ENCODE measurements at places on chromosomes 6 and 20.
A peak's percentile ranks its signal among the peaks of the same experiment; 100 is the strongest.

- DNase-seq, result peak; percentile 64
These were observed 32.0 kb downstream of the POM121L2 start for GRCh38 chr6:27280064-27280539.

DNA sequence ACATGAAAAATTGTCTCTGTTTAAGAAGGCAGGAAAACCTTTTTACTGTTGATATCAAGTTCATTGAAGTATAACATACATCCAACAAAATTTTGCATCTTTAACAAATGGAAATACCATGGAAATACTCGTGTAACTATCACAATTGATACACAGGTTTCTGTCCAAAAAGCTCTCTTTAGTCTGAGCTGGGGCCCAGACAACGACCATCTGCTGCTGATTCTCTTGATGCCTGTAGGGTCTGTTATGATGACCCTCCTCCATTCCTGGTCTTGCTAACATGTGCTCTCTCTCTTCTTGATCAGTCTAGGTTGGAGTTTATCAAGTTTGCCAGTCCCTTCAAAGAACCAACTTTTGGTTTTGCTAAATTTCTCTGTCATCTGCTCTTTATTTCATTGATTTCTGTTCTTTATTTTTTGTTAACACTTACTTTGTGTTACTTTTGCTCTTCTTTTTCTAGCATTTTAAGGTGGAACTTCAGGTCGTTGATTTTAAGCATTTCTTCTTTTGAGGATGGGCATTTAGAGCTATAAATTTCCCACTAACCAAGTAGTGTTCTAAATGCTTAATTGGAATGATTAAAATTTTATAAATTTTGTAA, 116.8 kb downstream of the PSMB1 start:
- DNase-seq, result no peak

DNA sequence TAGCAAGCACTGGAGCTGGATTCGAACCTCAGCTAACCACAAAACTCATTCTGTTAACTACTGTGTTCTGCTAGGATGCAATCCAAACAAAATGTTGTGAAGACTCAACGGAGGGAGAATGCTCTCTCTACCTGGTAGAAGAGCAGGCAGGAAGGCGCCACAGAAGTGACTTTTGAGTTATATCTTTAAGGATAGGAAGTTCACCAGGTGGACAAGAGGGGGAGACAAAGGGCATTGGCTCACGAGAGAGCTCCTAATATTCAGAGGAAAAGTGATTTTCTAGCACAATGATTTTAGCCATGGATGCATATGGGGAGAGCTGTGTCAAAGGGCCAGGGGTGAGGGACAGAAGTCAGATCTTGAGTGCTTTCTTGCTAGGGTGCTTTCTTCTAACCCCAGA, 108.4 kb upstream of the MAFB start:
- DNase-seq, result peak; percentile 31

DNA sequence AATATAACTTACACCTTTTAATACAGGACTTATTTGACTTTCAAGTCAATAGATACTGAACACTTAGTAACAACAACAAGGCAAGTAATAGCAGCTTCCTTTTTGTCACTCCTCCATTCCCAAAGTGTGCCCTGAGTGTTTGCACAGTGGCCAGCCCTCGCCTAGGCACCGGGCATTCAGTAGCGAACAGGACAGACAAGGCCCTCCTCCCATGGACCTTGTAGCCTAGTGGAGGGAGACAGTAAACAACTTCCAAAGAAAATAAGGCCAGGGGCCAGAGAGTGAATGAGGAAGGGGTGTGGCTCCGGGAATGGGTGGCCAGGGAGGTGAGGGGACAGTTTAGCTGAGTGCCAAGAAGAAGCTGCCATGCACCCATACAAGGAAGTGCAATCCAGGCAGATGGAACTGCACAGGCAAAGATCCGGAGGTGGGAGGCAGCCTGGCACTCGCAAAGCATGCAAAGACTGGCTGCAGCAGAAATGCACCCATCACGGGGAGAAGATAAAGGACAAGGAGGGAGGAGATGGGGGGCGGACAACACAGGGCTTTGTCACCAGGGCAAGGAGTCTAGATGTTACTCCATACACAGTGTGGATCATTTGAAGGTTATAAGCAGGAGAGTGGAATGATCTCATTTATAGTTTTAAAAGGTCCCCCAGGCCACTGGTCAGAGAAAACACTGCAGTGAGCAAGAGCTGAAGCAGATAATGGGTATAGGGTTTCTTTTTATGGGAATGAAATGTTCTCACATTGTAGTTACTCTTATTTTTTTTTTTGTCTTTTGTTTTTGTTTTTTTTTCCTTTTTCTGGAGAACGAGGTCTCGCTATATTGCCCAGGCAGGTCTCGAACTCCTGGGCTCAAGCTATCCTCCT, 32.2 kb downstream of the ATP9A start:
- no peak for DNase-seq

GRCh38 chr6:114650891-114651290, 308.1 kb upstream of the HS3ST5 start:
- DNase-seq, result peak; percentile 49

GRCh38 chr6:155253337-155253736, 10.5 kb upstream of the CLDN20 start:
- peak; percentile 13 for DNase-seq

- DNase-seq, result peak; percentile 28
These were observed 66.0 kb downstream of the UBR2 start for GRCh38 chr6:42629845-42630244.

- DNase-seq, result no peak
These were observed 52.4 kb downstream of the RNF217 start for GRCh38 chr6:125014661-125014957.

DNA sequence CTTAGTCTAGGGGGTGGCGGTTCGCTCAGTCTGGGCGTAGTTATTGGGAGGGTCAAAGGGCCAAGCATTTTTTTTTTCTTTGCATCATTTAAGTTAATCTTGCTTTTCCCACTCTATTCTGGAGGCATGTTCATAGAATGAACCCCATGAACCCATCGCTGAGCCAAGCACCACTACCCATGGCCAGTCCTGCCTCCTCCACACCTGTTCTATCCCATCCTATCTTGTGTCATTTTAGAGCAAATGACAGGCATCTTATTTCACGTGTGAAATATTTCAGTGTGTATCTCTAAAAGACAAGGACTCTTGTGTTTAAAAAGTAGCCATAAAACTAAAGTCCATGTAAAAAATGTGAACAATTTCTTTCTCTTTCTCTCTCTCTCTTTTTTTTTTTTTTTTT, 13.9 kb downstream of the SRC start:
- no peak for DNase-seq

- DNase-seq, result peak; percentile 75
These were observed 5.1 kb downstream of the TP53RK start for GRCh38 chr20:46683939-46684750.

Measured in astrocyte of the hippocampus (primary cell).